ENCODE measurements at places on chromosomes 4 and X.

GRCh38 chr4:87052615-87053014 lies 117.8 kb downstream of the AFF1 start:
- DNase-seq, result no peak

DNA sequence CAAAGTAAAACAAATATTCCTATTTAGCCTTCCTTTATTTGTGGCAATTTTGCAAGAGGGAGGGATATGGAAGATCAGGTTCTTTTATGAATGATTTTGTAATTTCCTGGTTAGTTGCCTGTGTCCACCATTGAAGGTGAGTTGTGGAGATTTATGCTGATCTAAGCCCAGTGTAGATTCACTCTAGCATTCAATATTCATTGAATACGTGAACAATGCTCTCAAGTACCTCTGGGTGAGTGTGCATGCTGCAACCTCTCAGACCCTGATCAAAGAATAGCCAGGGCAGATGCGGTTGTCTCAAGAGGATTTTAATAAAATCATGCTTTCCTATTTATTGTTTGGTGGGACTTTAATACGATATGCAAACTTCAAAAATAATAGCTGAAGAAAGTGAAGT lies 628.4 kb downstream of the SPRY1 start:
- no peak for DNase-seq

DNA sequence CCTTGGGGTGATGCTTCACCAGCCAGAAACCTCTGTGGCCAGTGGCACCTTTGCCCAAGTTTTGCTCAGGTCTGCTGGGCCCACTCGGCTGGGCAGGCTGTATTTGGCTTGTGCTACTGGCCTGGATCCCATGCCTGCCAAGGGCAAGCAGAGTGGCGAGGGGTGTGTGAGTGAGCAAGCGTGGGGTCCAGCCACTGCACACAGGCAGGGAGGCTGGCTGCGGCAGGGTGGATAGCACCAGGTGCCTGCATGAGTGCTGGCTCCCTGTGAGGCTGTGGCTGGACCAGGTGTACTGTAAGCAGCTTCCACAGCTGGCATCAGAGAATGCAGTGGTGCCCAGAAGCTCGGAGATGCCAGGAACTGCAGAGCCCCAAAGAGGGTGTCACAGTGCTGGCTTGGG lies 478.5 kb downstream of the STPG2 start:
- DNase-seq, result no peak

DNA sequence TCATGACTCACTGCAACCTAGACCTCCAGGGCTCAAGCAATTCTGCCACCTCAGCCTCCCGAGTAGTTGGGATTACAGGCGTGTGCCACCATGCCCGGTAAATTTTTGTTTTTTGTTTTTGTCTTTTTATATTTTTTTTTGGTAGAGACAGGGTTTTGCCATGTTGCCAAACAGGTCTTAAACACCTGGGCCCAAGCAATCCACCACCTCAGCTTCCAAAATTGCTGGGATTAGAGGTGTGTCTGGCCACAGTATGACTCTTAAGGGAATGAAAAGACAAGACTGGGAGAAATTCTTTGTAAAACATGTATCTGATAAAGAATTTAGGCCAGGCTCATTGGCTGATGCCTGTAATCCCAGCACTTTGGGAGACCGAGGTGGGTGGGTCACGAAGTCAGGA lies 29.2 kb upstream of the PDGFRA start:
- no peak for DNase-seq

- DNase-seq, result no peak
These were observed 58.5 kb downstream of the DIPK2B start for GRCh38 chrX:45142185-45142584.

DNA sequence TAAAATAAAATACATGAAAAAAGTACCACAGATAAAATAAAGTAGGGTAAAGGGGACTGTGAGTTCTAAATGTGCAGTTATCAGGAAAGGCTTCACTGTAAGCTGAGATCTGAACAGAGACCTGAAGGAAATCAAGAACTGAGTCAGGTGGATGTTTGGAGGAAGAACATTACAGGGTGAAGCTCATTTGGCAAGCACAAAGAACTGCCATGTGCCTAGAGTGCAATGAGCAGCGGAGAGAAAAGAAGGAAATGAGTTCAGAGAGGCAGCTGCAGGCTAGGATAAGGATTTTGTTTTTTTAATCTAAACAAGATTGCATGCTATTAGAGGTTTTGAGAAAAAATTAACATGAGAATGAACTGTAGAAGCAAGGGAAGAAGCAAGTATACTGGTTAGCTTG lies 373.1 kb downstream of the STPG2 start:
- DNase-seq, result no peak

GRCh38 chr4:137203601-137204000 lies 328.7 kb downstream of the PCDH18 start:
- DNase-seq, result peak; percentile 71

All from fibroblast of skin of back (primary cell).